ENCODE measurements at places on chromosomes 6 and 20.
A peak's percentile ranks its signal among the peaks of the same experiment; 100 is the strongest.

DNA sequence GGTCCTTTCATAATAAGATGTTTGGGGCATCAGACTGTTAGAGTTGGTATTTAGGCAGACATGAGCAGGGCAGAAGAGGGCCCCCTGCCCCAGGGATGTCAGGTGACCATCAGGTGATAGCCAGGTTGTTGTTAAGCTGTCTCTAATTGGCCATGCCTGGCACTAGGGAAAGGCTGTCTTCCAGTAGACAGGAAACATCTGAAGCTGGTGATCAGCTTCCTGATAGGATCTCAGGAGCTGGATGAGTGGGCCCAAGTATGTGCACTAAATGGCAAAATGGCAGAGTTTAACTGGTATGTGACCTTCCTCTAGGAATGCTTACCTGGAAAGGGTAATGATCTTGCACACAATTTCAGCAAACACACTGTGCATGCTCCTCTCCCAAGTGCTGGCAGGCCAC lies 190.7 kb downstream of the CDH26 start:
- DNase-seq, result no peak

DNA sequence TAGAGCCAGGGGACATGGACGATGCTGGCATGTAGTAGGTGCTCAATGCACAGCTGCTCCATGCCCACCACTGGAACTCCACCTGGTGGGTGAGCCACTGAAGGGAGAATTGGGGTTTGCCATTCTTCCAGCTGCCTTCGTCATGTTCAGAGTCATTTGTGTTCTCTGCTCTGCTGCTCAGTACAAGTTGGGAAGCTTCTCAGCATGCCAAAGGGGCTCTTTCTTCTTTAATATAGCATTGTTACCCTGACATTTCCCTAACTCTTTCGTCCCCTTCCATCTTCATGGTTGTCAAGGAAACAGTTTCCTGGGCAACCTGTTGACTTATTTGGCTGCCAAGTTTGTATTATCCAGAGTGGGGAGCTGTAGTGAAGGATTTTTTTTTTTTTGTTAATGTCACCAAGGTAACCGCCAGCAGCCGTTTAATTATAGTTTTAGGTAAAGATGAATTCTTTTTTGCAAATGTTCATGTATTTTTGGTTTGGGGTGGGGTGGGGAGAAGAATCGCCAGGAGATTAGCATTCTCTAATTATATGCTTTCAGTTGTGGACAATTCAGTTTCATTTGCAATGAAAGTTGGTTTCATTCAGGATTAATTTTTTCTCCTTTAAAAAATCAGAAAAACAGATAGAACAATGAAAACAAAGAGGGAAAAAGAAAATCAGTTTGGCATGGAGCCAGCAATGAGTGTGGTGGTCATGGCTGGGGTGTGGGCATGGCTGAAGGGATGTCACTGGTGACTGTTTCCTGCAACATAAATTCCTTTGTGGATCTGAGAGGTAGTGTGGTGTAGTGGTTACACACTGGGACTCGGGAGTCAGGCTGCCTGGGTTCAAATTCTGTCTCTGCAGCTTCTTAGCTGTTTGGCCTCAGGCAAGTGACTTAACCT lies 73.0 kb upstream of the KCNG1 start:
- DNase-seq, result no peak

- no peak for DNase-seq
Observed at GRCh38 chr6:169985121-169986015, 233.9 kb downstream of the ERMARD start.

- peak; percentile 13 for DNase-seq
Observed at GRCh38 chr6:116697480-116697879, 16.5 kb downstream of the KPNA5 start.

DNA sequence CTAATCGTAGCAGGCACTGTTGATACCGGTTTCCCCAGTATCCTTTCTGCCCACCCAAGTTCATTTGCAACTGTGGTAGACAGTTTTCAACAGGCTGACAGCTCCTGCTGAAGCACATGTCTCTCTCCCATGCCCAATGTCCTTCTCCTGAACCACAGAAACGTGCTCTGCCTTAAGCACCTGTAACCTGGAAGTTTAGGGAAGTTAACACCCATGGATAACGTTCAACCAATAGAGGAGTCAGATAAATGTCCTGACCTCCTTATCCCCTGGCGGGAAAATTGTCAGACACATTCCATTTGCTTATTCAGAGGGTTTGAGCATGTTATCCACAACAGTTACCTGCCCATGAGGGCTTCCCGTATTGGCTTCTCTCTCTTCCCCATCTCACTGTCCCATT lies 29.8 kb upstream of the MOCS1 start:
- no peak for DNase-seq

DNA sequence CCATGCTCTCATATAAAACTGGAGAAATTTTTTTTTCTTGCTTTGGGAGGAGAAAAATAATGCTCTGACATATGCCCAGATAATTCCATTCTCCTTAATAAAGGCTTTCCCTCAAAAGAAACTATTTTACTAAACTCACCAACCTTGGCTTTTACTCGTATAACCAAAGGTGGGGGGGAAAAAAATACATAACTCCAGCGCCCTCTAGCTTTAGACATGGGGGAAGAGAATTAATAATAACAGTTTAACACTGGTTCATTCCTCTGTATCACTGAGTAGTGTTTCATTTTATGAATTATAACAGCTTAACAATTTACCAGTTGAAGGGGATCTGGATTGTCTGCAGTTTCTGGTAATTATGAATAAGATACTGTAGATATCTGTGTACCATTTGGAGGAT lies 1226.1 kb downstream of the GRIK2 start:
- no peak for DNase-seq

DNA sequence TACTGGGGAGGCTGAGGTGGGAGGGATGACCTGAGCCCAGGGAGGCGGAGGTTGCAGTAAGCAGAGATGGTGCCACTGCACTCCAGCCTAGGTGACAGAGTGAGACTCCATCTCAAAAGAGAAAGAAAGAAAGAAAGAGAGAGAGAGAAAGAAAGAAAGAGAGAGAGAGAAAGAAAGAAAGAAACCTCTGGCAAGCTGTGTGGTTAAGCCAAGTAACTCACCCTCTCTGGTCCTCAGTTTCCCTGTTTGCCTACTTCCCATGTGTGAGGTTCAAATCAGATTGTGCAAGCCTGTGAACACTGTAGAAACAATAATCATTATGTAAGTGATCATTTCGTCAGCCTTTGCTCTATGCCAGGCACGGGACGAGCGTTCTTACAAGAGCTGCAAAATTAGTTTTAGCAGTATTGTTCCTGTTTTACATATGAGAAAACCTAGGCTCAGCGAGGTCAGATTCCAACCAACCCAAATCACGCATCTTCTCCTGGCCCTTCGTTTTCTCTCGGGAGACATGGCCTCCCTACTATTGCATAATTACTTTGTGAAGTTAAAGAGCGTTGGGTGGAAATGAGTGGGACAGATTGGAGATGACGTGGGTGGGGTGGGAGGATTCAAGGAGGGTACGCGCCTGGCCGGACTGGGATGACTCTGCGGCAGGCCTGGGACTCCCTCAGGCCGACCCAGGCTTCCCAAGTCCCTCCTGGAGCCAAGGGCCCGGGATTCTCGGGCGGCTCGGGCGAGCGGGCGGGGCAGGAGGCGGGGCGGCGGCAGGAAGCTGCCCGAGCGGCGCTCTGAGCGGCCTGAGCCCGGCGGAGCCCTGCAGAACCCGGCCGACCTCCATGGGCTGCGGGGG lies at the start of gene SNX21:
SNX21 (plus strand) TSS at position 770 of the 853 bp plus-strand sequence. CDS start 121 bp downstream, outside the sequence.
- peak; percentile 88 for DNase-seq

DNA sequence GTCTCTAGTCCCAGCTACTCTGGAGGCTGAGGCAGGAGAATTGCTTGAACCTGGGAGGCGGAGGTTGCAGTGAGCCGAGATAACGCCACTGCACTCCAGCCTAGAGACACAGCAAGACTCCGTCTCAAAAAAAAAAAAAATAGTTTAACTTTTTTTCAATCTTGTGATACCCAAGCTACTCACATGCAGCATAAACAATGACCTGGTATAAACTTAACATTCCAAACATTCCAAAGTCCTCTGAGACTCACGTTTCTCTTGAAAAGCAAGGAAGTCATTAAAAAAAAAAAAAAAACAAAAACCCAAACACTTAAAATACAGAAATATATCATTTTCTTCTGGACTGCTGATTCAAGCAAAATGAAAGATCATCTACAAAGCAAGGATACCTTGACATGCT lies 14.3 kb downstream of the CRNKL1 start:
- DNase-seq, result no peak

DNA sequence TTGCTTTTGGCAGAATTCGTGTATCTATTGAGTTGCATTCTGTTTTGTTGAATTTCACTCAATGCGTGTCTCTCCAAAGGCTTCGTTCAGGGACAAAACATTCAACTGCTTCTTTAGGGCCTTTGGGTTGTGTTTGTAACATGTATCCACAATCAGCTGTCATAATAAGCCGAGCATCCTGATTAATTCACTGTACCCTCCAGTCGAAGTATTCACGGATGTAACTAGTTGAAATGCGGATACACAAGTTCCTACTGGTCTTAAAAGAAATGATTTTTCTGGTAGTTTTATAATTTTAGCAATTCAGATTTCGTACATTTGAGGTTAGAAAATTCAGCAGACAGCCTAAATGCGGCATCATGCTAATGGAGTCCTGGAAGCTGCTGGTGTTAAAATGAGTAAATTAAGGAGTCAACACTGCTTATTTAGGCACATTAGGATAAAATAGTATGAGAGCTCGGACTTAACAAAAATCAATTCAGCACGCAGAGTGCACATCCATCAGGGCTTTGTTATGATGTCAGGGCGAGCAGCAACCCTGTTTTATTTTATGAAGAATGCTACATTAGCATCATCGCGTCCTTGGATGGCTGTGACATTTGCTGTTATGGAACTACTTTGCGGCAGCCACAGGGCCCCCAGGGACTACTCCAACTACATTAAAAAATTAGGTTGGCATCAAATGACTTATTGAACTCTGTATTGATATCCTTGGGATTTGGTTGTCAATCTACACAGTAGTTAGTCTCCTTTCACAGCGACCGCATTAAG lies 489.3 kb upstream of the FLRT3 start:
- DNase-seq, result no peak

GRCh38 chr20:64240243-64241015 lies 15.1 kb upstream of the PCMTD2 start:
- no peak for DNase-seq

DNA sequence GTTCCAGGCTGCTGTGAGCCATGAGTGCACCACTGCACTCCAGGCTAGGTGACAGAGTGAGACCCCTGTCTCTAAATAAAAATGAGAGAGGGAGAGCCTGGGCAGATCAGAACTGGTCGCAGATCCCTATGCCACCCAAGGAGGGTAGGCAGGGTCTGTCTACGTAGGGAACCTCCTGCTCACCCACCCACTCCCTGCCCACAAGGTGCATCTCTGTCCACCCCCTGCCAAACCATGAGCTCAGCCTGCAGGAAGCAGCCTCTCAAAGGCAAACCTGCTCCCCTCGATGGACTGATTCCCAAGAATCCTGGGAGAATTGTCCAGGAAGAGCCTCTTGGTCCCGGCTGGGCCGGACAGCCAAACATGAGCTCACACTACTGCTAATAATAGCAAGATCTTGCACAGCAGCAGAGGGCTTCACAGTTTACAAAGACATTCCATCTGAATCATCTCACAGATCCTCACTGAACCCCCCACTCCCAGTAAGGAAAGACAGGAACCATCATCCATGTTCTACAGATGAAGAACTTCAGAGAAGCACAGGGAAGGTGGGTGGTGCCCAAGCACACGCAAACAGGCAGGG lies 27.8 kb upstream of the TLDC2 start:
- no peak for DNase-seq

GRCh38 chr20:42095221-42095620 lies 477.0 kb upstream of the CHD6 start:
- no peak for DNase-seq

DNA sequence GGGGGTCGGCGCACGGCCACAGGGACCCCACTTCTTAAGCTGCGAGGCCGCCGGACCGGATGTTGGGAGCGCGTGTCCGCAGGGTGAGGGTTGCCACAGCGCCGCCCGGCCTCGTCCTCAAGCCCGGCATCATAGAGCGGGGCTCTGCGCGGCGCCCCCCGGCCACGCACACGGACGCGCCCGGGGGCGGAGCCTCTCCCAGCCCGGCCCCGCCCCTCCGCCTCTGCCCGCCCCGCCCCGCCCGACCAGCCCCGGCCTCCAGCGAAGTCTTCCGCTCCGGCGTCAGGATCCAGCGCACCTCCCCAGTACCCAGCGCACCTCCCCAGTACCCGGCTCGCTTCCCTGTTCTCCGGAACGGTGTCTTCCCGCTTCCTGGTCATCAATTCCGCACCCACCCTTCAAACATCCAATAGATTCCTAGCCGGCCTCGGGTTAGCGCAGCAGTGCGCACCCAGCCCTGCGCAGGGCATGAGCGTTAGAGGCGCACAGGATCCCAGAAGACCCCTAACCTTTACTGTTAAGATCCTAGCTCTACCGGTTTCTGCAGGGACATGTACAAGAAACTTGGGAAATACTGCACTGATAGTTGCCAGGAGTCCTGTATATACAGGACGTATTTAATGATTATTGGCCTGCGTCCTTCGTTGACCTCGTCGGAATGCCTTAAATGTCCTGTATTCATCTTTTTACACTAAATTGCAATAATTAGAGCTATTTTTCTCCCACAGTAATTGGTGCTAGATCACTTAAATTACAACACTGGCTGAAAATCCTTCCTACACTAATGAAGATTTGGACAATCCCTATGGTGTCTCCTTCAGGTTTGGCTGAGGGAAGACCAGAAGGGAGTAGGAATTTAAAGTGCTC lies 535 bp upstream of the DNAAF9 start:
- DNase-seq, result peak; percentile 72

DNA sequence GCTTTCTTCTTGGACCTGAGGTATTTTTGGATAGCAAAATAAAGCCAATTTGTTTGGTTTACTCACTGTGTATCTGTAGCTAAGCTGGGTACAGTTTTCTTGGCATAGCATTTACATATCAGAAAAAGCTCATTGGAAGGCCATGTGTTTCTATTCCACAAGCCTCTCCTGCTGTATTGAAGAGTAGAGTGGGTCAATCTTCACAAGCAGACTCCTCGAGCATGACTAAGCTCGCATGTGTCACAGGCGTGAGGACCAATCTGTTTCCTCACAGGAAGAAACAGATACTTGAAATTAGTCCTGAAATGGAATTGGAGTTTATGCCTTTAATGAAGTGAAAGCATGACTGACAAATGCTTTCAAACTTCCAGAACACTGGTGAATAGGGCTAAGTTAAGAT lies 1279.0 kb upstream of the MAP3K7 start:
- DNase-seq, result no peak

- DNase-seq, result peak; percentile 88
Observed at GRCh38 chr20:49583669-49584417, 15.9 kb upstream of the PTGIS start.

DNA sequence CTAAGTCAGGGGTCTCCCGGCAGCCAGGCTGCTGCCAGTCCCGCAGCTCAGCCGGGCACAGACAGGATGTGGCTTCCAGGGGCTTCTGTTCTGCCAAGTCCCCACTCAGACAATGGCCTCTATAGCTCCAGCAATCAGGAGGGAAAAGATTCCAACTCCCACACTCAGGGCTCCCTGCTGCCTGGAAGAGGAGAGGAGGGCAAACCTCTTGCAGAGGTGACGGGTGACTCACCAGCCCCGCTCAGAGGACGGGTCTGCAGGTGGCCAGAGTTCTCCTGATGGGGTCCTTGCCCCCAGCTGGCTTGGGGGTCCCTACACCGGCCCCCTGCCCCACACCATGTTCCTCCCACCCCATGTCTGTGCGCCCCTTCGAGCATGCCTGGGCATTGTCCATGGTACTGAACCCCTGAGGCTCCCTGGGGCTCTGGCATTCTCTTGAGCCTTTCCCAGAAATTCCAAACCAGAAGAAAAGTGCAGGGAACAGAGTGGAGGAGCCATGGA lies 32.6 kb downstream of the NTSR1 start:
- no peak for DNase-seq
